Activated T-helper 2 cell treated with anti-CD3 and anti-CD28 coated beads, Interferon-gamma antibody, Interleukin-2, Interleukin-4, amounts not matched to agents 10 μg/mL and 5 μg/mL and 100 μg/mL, durations not matched to agents 14 hours and 24 hours and 36 hours (primary cell): ENCODE measurements at places on chromosomes 1 and 21. TPM values are rescaled to one million over a fixed set of nuclear protein-coding genes. Genes with fewer than 3 reads are reported as not detected.

Gene CAPZA1
- total RNA-seq: 260 and 269 TPM in 2 replicates

Gene CRP
- total RNA-seq: not detected in 2 replicates

Gene LGR6
- total RNA-seq: not detected in 2 replicates

Gene SPATA45
- 0.41 TPM in 1 of 2 replicates, not detected in the other for total RNA-seq

Gene CYYR1
- 0.07 and 0.21 TPM in 2 replicates for total RNA-seq

DNA sequence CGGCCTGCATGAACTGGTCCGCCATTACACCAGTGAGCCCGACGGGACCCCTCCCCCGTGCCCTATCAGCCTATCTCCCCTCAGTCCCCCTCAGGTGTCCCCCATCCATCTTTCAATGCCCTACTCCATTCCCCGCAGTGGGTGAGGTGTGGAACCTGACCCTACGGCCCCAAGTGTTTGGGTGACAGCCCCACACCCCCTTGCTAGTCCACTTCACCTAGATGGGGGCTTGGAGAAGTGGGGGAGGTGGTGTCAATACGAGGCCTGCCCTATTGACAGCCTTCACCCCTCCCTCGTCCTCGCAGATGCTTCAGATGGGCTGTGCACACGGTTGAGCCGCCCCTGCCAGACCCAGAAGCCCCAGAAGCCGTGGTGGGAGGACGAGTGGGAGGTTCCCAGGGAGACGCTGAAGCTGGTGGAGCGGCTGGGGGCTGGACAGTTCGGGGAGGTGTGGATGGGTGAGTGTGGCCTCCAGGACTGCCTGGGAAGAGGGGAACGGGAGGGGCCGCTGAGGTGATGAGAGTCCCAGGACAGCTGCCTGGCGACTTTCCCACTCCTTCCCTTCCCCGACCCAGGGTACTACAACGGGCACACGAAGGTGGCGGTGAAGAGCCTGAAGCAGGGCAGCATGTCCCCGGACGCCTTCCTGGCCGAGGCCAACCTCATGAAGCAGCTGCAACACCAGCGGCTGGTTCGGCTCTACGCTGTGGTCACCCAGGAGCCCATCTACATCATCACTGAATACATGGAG lies 15.7 kb upstream of the HDAC1 start:
- DNase-seq: no peak

GRCh38 chr1:229985613-229986010 lies 81.4 kb upstream of the GALNT2 start:
- no peak for DNase-seq

DNA sequence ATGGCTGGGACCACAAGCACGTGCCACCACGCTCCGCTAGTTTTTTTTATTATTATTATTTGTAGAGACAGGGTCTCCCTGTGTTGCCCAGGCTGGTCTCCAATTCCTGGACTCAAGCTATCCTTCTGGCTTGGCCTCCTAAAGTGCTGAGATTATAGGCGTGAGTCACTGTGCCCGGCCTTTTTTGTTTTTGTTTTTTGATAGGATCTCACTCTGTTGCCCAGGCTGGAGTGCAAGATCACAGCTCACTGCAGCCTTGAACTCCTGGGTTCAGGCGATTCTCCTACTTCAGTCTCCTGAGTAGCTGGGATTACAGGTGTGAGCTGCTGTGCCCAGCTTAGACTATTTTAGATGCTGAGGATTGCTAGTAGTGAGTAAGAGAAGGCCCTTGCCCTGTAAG lies 11.8 kb upstream of the RNF11 start:
- DNase-seq: no peak

DNA sequence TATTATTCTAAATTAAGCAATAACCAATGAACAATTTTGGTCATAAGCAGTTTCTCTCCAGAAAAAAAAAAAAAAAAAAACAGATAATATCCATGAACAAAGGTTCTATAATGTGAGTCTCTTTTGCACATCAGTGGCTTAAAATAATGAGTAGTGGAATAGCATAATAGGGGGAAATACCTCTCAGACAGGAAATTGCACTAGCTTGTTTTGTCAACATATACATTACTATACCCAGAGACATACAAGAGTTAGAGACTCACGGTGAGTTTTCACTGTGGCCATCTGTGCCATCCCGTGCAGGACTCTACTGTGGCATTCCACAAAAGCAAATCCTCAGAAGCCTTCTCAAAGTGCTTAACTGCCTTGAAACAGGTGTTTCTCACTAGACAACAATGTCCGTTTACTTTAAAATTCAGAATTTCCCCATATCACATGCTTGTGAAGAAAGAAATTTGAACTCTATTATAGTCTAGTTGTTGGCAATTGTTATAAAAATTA lies 697.9 kb downstream of the USP25 start:
- DNase-seq: no peak

DNA sequence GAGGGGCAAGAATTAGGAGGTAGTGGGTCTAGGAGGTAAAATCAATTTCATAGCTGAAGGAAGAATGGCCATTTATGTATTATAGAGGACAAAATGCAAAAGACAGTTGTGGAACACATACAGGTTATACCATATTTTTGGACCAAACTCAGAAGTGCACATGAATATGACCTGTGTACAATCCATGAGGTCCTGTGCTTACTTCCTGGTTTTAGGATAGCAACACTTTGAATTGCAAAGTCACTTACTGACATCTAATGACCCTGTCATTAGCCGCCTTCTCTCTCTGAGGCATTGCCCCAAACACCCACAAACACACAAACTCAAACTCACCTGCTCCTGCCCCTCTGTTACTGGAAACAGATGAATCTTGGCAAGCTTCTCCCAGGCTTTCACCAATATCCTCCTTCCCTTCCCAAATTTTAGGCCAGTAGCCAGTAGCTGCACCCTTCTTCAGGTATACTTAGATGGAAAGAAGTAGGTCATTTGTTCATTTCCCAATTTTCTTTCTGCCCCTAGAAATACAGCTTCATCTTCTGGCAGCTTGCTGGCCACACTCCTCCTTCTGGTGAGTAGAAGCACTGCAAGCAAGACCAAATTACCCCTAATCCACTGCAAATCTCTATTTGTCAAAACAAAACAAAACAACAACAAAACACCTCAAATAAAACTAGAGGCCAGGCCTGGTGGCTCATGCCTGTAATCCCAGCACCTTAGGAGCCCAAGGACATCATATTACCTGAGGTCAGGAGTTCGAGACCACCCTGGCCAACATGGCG lies 13.7 kb upstream of the RPL5 start:
- DNase-seq: no peak

DNA sequence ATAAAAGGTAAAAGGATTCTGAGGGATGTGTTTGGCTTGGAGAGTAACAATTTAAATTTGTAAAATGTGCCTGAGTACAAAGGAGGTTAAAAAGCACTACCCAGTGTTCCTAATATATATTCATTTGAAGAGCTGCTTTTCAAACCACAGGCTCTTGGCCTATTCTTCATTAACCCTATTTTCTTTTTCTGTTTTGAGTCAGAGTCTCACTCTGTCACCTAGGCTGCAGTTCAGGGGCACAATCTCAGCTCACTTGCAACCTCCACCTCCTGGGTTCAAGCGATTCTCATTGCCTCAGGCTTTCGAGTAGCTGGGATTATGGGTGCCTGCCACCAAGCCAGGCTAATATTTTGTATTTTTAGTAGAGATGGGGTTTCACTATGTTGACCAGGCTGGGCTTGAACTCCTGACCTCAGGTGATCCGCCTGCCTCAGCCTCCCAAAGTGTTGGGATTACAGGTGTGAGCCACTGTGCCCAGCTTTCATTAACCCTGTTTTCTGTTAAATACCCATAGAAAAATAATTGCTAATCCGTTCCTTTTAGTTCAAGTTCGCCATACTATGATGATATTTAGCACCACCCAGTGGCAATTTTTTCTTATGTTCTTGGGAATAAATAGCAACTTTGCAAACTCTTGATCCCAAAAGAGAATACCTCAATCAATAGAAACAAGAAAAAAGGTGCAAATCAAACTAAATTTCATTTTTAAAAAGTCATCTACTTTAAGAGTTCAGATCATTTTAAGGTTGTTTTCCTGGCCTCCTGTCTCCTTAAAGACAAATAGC lies 30.5 kb downstream of the ZBTB8OS start:
- DNase-seq: no peak

DNA sequence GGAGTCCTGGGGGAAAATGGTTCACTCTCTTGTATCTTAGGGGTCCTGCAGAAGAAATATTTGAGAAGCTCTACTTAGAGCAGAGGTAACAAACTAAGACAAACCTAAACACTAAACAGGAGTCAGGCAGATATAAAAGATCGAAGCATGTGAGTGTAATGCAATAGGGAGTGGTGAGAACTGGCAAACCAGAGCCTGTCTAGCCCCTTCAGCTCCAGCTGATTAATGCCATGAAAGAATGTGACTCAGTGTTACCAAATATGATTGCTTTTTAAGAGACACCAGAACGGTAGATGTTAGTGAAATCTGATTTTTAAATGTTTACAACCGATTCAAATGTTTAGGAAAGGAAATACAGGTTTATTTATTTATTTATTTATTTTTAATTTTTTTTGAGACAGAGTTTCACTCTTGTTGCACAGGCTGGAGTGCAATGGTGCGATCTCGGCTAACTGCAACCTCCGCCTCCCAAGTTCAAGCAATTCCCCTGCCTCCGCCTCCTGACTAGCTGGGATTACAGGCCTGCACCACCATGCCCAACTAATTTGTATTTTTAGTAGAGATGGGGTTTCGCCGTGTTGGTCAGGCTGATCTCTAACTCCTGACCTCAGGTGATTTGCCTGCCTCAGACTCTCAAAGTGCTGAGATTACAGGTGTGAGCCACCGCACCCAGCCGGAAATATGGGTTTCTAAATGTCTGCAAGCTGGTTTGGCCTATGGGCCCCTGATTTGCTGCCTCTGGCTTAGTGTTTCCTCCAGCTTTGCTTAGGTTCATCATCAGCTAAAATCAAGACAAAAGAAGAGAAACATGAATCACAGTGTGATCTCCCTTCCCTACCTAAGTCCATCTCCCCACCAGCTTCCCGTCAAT lies 12.2 kb downstream of the TXNIP start:
- DNase-seq: no peak

DNA sequence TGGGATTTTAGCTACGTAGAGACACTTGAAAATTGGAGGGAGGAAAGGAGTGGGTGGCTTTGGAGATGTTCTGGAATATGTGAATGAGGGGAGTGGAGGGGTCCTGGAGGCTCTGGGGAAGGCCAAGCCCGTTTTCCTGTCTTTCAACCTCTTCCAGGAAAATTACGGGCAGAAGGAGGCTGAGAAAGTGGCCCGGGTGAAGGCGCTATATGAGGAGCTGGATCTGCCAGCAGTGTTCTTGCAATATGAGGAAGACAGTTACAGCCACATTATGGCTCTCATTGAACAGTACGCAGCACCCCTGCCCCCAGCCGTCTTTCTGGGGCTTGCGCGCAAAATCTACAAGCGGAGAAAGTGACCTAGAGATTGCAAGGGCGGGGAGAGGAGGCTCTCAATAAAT lies 442 bp upstream of the RUSC1 start:
- DNase-seq: no peak

DNA sequence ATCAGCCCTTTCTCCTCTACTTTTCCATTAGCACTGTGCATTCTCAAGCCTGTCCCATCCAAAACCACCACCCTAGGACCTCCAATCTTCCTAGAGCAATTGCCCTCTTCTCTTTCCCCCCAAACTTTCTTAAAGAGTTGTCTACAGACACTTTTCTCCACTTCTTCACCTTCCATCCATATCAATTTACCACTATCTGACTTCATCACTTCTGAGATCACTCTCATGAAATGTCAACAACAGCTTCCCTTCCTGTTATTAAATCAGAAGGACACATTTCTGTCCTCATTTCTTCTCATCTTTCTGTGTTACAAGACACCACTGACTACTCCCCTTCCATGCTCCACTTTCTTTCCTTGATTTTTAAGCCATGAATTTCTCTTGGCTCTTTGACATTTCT lies 36.0 kb upstream of the CFAP298 start:
- no peak for DNase-seq

DNA sequence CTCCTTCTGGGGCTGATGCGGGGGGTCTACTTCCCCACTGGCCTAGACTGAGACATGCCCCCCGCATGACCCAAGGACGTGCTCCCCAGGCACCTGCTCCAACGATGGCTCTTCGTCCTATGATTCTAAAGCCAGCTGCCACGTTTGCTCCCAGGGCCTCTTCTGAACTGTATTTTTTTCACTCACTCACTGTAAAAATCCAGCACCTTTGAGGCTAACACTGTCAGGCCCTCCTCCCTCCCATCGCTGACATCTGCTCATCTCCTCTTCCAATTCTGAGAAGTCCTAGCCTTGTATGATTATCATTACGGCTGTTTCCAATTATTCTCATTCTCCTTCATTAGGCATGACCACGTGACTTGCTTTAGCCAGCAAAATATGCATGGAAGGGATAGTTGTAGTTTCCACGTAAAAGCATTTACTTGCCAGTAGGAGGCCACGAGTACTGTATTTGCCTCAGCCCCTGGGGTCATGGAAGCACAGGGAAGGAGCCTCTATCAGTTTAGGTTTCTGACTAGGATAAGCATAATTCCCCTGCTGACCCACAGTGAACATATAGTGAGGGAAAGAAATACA lies 19.1 kb upstream of the EDN2 start:
- no peak for DNase-seq

DNA sequence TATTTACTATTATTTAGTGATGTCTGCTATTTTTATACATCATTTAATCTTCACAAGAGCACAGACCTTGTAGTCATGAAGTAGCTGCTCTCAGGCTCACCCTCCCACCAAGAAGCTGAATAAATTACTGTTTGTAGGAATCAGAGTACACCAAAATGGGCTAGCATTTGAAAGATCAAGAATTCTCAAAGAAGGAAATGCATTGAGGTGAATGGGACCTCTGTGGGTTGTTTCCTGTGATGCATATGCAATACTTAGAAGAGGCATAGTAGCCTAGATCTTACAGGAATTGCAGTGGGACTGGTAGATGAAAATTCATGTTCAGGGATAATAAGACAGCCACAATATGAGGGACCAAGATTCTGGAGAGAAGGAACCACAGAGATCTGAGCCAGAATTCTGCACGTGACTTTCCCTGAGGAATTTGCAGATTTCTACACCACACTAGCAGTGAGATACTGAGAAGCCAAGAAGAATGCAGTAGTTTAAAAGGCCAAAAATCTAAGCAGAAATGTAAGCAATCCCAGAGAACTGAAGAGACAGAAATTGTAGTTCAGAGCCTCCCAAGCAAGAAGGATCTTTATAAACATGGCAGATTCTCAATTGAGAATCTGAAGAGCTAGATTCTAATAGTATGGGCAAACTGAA lies 307.0 kb downstream of the ST6GALNAC3 start:
- no peak for DNase-seq

GRCh38 chr1:155882235-155882634 lies 22.9 kb downstream of the SYT11 start:
- no peak for DNase-seq

DNA sequence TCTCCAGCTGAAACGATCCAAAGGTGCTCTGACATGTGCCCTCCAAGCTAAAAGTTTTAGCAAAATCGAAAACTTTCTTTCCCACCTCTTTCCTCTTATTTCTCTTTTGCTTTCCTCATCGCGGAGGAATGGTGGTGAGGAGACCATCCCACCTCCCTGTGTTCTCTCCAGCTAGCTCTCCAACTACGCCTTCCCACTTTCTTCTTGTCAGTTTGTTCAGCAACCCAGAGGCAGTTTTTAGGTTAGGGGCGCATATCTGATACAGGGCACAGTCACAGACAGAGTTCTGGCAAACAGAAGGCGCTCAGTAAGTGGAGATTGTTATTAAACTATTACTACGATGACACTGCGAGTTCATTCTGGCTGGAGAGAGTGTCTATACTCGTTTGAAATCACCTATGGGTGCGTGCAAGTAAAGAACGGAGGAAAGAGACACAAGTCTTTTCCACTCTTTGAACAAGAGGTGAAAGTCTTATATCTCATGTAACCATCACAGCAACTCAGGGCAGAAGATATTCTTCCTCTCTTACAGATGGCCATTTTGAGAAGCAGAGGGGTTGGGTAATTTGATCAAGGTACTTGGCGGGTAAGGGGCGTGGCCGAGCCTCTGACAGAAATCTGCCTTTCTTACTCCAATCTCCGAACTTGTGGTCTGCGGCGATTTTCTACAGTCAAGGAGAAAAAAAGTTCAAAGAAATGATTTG lies 13.9 kb downstream of the HLX start:
- DNase-seq: no peak
